ENCODE measurements at places on chromosomes 5 and 9.

GRCh38 chr5:78429332-78429980 is 69.0 kb downstream of the SCAMP1 start:
- DNase-seq: no peak

- no peak for DNase-seq
These were observed 9.3 kb upstream of the COL5A1 start for GRCh38 chr9:134632329-134632728.

DNA sequence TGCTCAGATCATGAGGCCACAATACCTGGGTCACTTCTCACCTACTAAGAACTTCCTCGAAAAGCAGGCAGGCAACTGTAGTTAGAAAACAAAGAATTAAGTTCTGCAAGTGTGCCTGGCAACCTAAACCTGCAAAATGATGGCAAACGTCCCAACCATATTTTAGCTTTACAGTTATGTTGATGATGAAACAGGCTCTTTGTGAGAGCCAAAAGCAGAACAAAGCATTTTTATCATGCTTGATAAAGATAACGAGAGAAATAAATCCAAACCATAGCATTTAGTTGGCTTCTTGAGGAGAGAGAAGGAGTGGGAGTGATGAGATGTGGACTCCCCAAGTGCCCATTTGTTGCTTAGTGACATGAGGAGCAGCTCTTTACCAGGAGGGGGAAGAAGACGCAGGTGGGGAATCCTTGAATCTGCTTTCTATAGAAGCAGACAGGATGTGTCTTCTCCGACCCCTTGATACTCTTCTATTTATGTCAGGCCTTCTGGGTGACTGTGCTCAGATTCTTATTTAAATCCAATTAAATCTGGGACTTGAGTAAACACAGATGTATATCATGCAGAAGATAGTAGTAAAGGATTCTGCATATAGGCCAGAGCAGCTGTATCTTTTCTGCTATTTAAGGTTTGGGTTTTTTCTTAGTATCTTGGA is 221.2 kb downstream of the TMEM167A start:
- DNase-seq: no peak

- no peak for DNase-seq
These were observed 53.2 kb upstream of the C9orf72 start for GRCh38 chr9:27626244-27627187.

DNA sequence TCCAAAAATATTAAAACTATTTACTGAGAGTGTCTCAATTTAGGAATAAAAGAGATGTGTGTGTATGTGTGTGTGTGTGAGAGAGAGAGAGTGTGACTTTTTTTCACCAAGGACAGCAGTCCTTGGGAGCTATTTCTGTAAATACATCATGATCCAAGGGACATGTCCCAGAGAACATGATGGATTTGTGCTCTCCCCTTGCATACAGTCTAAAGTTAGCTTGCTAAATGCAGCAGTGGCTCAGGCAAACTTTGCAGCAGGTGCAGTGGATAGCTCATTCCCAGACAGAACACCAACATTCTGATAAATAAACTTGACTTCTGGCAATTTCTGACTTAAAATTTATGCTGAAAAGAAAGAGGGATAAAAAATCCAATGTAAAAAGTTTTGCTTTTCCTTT is 55.4 kb upstream of the SGCD start:
- DNase-seq: no peak

GRCh38 chr9:136673088-136673974 is 10.6 kb downstream of the EGFL7 start:
- DNase-seq: no peak

GRCh38 chr9:37968228-37968701 is 64.3 kb upstream of the SLC25A51 start:
- DNase-seq: no peak

DNA sequence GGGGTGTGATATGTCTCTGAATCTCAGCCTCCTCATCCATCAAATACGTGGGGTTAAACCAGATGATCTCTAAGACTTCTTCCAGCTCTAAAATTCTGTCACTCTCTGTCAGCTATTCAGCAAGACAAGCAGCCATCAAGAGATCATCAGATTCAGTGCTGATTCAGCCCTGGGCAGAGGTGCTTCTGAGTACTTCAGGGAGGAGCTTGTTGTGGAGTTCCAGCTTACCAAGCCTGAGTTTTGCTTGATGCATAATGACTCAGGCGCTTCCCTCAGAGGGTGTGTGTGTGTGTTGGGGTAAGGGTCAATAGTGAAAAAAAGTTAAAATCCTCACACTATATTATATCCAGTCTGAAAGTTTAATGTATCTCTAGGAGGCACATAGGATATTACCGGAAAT is 29.6 kb upstream of the TAF1L start:
- DNase-seq: no peak

DNA sequence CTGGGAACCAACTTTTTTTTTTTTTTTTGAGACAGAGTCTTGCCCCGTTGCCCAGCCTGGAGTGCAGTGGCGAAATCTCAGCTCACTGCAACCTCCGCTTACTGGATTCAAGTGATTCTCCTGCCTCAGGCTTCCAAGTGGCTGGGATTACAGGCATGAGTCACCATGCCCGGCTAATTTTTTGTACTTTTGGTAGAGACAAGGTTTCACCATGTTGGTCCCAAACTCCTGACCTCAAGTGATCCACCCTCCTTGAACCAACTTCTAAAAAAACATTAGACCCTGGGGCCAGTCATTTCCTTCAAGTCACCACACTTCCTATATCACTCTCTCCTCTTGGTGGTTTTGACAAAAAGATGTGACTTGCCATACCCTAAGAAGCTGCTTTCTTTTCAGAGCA is 10.9 kb upstream of the SHROOM1 start:
- DNase-seq: no peak

DNA sequence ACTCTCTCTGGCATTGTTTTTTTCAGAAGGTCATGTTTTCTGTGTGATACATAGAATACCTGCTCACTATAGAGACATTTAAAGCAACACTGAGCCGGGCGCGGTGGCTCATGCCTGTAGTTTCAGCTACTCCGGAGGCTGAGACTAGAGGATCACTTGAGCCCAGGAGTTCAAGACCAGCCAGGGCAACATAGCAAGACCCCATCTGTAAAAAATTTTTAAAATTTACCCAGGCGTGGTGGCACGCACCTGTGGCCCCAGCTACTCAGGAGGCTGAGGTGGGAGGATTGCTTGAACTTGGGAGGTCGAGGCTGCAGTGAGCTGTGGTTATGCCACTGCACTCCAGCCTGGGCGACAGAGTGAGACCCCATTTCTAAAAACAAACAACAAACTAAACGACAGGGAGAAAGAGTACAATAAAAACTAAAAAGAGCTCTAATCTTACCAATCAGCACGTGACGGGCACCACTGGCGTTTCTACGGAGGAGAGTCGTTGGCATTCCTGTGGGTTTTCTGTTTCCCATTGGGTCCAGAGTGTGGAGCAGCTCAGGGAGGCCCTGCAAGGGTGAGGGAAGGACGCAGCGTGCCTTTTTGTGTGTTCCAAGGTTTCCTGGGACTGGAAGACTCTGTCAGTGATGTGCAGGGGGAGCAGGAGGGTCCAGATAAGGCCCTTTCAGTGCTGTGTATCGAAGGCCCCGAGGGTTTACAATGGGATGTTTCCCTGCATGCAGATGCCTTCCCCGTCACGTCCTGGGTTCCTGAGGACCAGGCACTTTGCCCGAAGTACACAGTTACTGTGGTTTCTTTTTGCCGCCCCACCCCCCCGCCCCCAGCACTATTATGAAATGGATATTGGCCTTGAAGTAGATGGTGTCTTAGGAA is 7.2 kb upstream of the RNU6ATAC start:
- DNase-seq: no peak

DNA sequence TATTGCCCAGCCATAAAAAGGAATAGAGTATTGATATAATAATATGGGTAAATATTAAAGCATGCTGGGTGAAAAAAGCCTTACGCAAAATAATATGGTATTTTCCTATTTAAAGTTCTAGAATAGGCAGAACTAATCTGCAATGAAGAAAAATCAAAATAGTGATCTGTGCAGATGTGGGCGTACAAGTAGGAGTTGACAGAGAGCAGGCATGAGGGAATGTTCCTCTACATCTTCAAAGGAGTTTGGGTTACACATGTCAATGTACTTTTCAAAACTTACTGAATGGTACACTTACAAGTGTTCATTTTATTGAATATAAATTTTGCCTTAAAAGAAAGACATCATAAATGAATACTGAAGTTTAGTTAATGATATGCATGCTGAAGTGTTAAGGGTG is 33.0 kb upstream of the ZBED3 start:
- no peak for DNase-seq

GRCh38 chr5:80346055-80346454 is 26.3 kb downstream of the SPZ1 start:
- no peak for DNase-seq

GRCh38 chr5:528629-529511 is 4.6 kb upstream of the SLC9A3 start:
- DNase-seq: no peak

DNA sequence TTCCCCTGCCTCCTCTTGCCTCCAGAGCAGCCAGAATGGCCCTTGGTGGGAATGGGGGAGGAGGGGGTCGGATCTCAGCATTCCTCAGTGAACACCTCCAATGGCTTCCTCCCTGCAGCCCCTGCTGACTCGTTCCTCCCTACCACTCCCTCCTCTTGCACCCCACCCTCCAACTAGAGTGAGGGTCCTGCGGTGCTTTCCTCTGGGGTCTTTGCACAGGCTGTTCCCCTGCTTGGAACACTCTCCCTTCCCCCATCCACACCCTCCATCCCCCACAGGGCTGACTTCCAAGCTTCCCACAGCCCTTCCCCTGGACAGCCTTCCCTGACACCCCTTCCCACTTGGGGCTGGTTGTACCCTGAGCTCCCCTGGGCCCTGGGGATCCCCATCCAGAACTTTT is 70.4 kb upstream of the NEK6 start:
- DNase-seq: no peak

- DNase-seq: no peak
These were observed 12.3 kb downstream of the FNBP1 start for GRCh38 chr9:130030651-130031127.

DNA sequence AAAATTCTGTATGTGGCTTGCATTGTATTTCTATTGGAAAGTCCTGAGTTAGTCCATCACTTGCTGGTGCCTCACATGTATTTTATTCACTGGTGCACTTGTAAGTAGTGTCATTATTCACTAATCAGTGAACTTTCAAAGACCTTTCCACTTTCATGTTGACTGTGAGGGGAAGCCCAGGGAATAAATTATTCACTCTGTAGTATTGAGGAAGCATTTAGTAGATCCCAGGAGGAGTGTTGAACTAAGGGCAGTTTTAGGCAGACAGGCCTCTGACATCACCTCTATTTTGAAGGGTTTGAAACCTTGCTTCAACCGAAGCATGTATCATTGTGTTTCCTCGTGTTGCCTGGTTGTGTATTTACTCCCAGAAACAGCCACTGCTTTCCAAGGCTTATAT is 705.4 kb upstream of the RIOK2 start:
- DNase-seq: no peak

- DNase-seq: no peak
These were observed 133.0 kb downstream of the CDH18 start for GRCh38 chr5:19855031-19855430.

- no peak for DNase-seq
These were observed 53.0 kb upstream of the PHYKPL start for GRCh38 chr5:178285399-178286225.

DNA sequence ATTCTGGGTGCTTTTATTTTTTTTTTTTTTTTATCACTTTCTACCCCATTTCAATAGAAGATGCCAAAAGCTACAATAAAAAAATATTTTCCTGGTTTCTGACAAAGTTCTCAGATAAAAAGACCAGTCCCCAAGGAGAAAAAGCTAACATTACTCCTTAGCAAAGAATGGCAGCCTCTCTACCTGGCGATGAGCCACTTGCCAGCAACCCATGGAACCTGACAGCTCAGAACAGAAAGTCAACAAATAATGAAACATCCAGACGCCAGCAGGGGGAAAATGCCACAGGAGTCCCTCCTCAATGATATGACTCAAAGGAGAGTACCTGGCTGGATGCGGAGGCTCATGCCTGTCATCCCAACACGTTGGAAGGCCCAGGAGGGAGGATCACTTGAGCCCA is 123.2 kb downstream of the MYO10 start:
- DNase-seq: no peak

DNA sequence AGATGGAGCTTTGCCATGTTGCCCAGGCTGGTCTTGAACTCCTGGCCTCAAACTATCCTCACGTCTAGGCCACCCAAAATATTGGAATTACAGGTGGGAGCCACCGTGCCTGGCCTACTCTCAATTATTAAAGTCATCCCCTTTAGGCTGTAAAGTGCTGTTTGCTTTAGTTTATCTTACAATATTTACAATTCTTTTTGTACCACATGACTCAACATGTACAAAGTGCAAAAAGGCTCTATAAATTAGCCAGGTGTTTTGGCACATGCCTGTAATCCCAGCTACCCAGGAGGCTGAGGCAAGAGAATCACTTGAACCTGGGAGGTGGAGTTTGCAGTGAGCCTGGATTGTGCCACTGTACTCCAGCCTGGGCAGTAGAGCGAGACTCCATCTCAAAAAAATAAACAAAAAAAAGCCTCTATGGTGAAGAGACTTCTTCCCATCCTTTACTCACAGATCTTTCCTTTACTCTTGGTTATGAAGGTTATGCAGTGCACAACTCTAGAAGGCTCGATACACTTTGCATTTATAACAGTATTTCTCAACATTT is 28.5 kb upstream of the MLLT3 start:
- no peak for DNase-seq

DNA sequence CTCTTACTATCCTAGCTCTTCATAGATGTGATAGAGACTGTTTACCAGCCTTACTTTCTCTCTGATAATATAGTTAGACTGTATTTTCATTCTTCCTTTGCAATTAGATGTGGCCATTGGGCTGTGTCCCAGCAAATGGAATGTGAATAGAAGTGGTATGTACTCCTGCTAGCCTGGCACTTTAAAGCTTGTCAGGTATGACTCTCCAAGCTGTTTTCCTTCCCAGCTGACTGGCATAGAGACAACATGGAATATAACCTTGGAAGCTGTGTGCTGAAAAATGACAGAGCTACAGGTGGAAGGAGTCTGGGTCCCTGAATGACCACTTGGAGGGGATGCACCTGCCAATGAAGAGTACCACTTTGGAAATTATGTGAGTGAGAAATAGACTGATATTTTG is 116.2 kb downstream of the DIRAS2 start:
- DNase-seq: no peak

DNA sequence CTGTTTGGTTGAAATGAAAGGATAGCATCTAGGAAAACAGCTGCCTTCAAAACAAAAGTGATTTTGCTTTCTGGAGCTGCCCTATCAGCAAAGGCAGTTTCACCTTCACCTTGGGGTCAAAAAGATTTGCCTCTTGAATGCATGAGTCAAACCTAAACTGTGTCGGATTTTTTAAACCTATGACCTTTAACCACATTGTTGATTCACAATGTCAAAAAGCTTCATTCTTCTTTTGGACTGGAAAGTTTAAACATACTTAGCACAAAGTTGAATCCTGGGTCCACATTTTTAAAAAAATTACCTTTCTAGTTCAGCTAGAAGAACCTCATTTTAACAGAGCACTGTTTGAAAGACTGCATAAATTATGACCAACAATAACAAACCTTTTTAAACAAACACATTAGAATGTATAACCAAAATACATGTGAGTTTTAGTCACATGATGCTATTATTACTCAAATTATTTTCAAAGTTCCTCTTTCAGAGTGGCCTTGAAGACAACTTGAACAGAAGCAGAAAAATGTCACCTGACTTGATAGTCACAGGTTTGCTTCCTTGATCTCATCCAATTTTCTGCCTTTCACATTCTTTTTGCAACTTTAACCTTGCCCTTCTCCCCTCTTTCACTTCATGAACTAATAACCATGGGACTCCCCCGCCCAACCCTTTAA is 109.7 kb upstream of the LHFPL2 start:
- DNase-seq: peak; percentile 96
